ENCODE measurements at places on chromosomes 3 and 15.

DNA sequence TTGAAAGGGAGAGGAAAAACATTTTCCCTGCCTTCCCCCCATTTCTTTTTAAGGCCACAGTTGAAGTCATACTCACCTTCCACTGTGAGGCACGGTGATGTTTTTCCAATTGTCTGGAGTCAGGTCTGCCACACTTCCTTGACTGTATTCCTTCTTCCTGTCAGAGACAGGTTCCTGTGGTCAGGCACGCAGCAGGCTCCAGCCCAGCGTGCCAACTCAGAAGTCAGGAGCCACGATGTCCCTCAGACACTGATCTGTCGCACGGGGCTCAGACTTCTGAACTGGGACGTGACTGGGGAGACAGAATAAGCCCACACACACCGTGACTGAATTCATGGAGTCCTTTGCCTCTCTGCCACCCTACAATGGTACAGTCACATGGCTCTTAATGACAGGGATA, 41.2 kb upstream of the ADAMTS9 start:
- no peak for DNase-seq

DNA sequence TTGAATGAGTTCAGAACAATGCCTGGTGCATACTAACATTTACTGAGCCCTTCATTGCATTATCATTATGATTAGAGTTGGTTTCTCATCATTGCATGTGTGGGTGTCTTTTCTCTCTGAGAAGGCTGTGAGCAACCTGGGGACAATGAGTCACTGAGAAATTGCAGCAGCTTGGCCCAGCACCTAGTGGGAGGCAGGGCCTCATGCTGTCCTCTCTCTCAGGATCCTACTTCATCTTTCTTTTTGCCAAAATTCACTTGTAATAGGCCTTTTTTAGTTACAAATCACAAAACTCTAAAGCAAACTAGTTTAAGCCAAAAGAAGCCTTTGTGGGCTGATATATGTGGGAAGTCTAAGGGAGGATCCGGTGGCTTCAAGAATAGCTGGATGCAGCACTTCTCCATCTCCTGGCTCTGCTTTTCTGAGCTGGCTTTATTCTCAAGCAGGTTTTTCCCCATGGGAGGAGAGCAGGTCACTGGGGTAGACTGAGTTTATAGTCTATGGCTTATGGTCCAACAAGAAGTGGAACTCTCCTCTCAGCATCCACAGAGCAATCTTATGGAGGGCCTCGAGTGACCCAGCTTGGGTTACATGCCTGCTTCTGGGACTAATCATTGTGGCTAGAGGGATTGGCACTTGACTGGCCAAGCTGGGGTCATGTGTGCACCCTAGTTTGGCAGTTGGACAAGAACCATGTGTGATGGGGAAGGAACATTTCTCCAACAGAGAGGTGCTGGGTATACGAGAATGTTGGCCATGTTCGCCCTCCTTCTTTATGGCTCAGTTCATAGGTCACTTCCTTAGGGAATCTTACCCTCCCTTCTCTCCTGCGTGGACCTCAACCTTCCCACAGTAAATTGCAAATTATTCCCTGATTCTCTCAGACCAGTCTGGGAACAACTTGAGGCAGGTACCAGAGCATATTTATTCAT, 8.7 kb upstream of the CAMK1 start:
- no peak for DNase-seq

- DNase-seq = no peak
These were observed 8.8 kb downstream of the DLL4 start for GRCh38 chr15:40937762-40938535.

GRCh38 chr3:150370122-150370602, 37.9 kb upstream of the TSC22D2 start:
- DNase-seq = no peak

DNA sequence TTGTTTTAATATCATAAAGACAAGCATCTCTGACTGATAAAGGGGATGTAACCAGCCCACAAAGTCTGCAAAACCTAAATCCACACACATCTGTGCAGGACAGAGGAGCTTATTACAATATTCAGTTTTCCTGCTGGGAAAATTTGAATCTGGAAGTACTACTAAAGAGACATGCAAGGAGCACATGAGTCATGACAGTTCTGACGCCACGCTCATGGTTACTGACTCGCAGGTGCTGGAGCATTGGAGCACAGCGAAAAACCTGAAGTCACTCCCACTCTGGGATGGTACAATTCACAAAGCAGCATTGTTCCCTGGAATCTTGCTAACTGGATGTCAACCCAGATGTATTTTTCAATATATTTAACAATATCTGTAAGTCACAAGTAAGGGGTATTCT, 7.6 kb upstream of the ISL2 start:
- no peak for DNase-seq

- no peak for DNase-seq
These were observed 62.7 kb upstream of the MYZAP start for GRCh38 chr15:57528940-57529565.

DNA sequence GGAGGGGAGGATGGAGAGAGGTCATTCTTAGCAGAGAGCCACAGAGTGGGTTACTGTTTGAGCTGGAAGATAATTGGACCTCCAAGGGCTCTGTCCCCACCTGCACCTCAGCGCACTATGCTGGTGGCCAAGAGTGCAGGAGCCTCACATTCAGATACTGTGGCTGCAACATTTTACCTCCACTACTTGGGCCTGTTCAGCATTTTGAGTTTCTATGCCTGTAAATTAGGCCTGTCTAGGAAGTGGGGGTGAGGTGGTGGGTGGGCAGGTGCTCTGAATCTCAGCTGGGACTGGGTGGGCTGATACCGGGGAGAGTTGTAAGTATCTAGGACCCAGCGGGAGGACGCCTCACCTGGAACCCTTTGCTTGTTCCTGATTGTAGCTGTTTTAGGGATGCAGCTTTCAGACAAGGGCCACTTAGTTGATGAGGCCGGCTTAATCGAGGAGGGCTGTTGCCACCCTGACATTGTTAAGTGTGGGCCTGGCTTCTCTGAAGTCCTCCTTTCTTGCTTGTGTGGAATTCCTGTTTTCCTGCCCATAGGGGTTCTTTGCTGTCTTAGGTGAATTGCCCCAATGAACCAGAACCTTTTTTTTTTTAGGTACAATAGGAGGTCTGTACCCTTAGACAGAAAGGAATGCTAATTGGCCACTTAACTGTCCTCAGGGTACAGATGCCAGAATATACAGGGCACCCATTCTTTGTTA, 83.8 kb downstream of the SMAD3 start:
- no peak for DNase-seq

GRCh38 chr15:29818141-29818540, 4.1 kb downstream of the TJP1 start:
- no peak for DNase-seq

- no peak for DNase-seq
These were observed 121.6 kb downstream of the EEFSEC start for GRCh38 chr3:128274837-128275236.

DNA sequence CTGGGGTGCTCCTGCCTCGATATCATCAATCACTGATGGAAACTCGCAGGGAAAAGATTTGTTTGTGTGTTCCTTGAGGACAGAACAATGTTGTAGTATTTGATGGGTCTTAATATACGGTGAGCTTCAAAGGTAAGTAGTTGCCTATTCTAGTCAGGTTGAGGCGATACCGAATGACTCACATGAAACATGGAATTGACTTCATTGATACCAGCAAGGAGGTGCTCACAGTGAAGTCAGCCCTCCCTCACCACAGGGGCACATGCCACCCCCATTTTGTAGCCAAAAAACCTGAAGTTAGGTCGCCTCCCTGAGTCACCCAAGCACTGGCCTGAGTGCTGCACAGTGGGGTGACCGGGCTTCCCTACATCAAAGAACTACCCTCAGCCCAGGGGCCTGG, 3.7 kb upstream of the ALDH1A3 start:
- DNase-seq = no peak

GRCh38 chr15:33768670-33769190, 199.6 kb upstream of the CHRM5 start:
- no peak for DNase-seq

- no peak for DNase-seq
These were observed 37.5 kb upstream of the ESYT3 start for GRCh38 chr3:138396752-138397410.

DNA sequence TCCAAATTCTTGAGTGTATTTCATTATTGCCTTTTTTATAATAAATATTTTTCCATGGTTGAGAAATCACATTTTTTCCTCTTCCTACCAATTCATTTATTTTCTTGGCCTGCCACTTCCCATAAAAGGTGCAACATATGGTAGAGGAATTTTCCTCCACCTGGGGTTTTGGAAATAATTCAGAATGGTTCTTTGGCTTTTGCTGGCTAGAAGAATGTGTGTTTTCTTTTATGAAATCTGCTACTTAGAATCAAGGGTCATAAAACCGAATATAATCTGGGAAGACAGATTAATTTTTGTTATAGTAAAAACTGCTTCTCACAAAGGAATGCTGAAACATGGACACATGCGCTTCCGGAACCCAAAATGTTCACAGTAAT, 54.0 kb upstream of the POMGNT2 start:
- DNase-seq = no peak

DNA sequence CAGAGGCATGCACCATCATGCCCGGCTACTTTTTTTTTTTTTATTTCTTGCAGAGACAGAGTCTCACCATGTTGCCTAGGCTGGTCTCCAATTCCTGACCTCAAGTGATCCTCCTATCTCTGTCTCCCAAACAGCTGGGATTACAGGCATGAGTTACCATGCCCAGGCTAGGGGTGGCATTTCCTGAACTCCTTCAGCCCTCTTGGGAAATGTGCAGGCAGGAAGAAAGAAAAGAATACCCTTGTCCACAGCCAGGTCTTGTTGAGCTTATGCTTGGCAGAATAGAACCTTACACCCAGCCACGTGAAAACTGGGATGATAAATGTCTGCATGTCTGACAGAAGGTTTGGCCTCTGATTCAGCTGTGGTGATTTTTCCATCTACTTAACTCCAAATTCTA, 30.2 kb upstream of the SNRPN start:
- DNase-seq = no peak

DNA sequence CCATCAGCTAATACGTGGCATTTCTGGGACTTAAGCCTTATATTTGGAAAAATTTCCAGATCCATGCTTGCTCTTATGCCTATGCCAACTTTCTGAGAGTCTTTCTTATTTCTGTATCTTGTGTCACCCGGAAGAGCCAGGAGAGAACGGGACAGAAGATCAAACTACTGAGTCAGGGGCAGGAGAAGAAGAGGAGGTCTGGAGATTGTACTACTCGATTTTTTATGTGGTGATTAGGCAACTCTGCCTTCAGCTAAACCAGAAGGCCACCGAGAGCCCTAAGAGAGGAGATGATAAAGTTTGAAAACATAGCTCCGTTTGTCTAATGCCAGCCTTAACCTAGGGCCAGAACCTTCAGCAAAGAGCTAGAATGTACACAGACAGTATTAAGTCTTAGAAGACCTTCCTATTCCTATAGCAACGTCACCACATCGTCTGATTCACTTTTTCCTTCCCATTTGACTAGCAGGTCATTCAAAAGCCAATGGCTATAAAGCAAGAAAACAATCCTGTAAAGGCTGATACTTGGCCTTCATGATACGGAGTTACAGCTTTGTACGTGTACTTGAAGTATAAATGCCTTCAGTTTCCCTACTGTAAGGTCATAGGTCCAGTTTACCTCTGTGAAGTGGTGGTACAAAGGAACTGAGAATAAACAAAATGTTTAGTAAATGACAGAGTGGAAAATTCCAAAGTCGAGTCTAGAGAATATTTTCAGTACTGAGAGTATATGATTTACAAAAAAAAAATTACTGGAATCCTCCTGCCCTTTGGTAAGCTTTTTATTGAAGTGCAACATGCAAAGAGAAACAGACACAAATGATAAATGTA, 96.1 kb upstream of the ICE2 start:
- no peak for DNase-seq

GRCh38 chr3:183653209-183654064, 18.0 kb downstream of the KLHL24 start:
- no peak for DNase-seq

GRCh38 chr15:38589502-38589901, 24.9 kb upstream of the RASGRP1 start:
- DNase-seq = no peak

GRCh38 chr15:80915472-80915871, 74.1 kb downstream of the MESD start:
- no peak for DNase-seq

DNA sequence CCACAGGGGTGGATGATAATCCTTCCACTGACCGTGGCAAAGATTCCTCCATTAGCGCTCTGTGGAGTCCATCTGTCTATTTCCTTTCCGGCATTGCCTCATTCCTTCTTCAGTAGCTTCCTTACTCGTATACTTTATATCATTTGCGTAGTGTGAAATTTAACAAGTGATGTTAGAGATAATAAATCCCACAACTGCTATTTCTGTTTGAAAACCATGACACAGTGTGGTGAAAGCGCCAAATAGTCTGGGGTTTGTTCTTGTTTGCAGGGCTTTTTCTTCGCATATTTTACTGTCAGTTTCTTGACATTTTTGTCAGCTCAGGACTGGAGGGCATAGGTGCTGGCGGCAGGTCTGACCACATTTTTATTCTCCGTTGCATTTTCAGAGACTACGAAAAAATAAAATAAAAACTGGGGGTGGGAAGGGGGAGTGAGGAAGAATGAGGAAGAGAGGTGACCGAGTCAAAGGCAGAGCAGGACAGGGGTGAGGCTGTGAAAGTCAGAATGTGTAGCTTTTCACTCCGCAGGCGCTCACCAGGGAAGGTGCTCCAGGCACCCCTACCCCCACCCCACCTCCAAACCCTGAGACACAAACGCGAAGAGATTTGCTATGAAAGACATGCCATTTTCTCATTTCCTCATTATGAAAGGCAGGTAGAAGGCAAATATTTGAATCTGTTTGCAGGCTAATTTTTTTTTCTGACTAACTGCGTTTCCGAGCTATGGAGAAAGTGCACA, 965.0 kb downstream of the MCTP2 start:
- DNase-seq = no peak

DNA sequence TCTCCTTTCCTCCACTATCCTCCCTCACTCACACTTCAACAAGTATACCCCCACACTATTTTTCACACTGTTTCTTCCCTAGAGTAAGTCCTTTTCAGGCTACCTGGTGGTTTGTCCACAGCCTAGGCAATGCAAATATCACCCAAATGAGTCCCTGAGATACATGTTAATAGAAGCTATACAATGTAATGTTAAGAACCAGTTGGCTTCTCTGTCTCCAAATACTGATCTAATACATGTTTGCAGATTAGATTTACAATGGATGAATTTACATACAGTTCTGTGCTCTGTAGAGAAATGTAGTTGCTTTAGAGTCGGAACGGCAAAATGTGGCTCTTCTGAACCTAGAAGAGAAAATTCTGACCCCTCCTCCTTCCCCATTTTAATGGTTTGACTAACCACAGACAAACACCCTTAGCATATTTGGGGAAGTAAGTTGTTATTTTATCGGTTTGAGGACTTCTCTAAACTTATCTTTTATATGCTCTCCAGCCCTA, 63.6 kb upstream of the MBNL1 start:
- no peak for DNase-seq

DNA sequence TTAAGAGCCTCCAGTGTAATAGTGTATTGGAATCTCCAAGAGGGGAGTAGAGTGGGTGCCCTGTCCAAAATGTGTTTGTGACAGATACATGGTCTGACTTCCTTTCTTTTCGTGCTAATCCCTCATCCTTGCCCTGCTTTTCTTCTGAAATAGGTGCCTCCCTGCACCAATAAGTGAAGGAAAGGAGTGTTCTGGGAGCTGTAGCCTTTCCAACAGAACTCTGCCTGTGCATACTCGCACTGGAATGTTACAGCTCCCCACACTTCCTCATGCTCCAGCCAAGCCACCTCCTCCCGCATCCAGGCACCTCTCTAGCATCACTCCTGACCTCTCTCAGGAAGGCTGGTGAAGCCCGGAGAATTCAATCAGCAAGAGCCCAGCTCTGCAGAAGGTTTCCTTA, 478.0 kb downstream of the GABRG3 start:
- no peak for DNase-seq
